ENCODE measurements at places on chromosomes 6 and 20.

GRCh38 chr6:27966044-27966443 is 9.0 kb downstream of the OR2B6 start:
- no peak for DNase-seq

- DNase-seq, result no peak
These were observed 61.7 kb downstream of the RIPOR3 start for GRCh38 chr20:50629670-50630045.

DNA sequence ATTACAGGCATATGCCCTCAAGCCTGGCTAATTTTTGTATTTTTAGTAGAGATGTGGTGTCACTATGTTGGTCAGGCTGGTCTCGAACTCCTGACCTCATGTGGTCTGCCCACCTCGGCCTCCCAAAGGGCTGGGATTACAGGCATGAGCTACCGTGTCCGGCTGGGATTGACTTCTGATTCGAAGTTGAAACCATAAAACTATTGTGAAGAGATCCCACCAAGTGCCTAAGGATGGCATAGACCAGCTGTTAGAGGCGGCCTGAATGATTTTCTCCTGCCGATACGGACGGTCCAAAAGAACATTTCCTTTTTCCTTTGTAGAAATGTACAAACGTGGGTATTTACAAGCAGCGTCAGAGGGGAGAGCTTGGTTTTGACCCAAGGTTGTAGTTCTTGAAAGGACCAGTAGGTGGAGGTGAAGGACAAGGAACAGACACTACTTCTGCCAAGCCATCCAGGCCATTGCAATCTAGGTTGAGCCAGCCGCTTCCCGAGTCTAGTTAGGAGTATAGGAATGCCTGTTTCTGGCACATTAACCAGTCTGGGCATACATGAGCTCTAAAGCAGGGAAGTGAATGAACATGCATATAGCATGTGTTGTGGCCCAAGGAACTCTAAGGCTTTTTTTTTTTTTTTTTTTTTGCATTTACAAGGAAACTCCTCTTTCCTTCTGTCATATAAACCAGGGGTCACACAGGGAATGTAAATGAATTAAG is 29.0 kb downstream of the MOCS3 start:
- peak; percentile 83 for DNase-seq

DNA sequence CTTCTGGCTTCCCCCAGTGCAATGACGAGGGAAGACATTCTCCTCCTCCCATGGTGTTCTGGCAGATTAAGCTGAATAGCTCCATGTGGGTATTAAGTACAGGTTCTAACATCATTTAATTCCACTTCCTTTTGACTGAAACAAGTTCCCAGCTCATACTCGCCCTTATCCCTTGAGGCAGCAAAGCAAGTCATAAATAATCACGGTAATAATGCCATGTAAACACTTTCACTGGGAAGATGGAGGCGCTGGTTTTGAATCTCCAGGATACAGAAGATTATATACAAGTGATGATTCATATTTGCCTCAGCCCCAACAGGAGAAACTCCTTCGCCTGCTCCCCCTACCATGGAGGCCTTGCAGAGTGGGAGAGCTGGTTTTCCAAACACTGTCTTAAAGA is 141.3 kb downstream of the PXDC1 start:
- DNase-seq, result no peak

GRCh38 chr6:170076466-170077165 is 214.3 kb downstream of the DLL1 start:
- no peak for DNase-seq

DNA sequence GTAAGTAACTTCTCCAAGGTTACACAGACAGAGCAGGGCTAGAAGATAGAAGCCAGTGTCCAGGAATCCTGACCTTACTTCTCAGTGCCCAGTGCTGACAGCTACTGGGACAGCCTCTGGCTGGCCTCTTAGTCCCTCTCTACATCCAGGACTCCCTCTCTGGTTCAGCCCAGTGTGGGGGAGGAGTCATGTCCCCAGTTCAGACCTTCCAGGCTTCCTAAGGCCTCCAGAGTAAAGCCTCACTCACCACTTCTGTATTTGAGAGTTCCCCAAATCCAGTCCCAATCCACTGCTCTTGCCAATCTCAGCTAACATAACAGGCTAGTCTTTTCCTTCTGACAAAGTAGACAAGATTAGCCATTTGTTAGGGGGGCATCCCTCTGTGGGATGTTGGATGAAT is 36.9 kb upstream of the EPB41L1 start:
- DNase-seq, result no peak

DNA sequence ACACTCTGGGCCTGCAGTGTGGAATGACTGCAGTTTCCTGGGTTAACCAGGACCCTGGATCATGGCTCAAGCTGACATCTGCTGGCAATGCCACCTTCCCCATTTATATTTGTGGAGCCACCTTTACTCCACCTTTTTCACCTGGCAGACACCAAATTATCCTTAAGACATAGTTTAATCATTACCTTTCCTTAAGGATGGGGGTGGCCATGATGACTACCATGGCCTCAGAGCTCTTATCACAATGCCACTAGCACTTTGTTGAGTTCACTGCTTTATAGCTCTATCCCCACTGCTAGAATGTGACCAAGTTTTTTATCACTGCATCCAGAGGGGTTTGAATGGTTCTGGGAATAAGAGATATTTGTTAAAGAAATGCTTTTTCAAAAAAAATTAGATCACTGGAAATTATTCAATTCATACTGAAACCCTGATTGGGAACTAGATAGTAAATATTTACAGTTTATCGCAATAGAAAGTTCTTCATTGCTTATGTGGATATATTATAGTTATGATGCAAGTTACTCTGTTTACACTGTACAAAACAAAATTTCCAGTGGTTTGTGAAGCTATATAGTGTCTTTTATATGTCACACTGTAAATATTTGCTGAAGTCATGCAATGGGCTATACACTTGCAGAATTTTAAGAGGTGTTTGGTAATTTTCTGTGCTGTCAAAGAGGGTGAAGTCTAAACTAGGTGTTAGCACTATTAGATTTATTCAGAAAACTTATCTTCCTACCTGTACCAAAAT is 37.3 kb upstream of the IFNGR1 start:
- no peak for DNase-seq

GRCh38 chr6:131366223-131366622 is 206.8 kb upstream of the ARG1 start:
- no peak for DNase-seq

DNA sequence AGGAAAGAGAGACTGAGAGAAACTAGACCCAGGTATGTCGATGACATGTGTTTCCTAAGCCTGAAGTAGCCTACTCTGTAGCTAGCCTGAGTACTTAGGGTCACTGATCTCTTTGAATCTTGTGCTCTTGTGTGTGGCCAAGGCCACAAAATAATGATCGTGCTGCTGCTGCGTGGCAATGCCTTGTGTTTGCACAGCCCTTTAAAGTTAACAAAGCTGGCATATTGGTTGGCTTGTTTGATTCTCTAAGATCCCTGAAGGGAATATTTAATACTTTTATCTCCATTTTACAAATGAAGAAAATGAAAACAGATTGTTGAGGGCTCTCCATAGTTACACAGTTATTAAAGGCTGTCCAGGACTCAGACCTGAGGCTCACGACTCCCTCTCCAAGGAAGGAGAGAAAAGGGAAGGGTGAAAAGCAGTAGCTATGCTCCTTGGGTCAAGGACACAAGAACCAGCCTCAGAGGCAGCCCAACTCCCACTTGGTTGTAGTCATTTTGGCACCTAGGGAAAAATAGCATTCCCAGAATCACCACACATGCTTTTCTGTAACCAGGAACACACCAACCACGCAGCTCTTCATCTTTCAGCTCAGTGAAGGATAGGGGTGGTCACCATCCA is 130.7 kb downstream of the LRFN2 start:
- no peak for DNase-seq
